ENCODE measurements at places on chromosomes 5 and 9.

GRCh38 chr5:13932011-13932410 is 12.5 kb downstream of the DNAH5 start:
- DNase-seq, result no peak

- no peak for DNase-seq
Observed at GRCh38 chr5:32147959-32148358, 26.2 kb downstream of the GOLPH3 start.

DNA sequence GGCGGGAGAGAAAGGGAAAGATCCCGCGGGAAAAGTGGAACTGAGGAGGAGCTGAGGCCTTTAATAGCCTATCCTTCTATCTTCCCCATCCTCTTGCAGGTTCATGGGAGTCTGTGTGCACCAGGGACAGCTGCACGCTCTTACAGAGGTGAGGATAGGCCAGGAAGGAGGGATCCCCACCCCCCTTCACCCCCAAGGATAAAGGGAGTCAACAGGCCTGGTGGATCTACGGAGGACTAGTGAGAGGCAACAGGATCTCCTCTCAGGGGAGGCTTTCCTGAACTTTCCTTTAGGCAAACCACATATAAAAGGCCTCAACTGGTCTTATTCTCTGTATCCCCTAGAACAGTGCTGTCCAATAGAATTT is 1.1 kb downstream of the TESK1 start:
- DNase-seq, result no peak

GRCh38 chr9:108269371-108269770 is 586.4 kb downstream of the ACTL7B start:
- DNase-seq, result no peak

GRCh38 chr5:127192836-127193338 is 97.7 kb upstream of the MEGF10 start:
- DNase-seq, result no peak

GRCh38 chr5:56346741-56347535 is 113.8 kb upstream of the ANKRD55 start:
- DNase-seq, result no peak

DNA sequence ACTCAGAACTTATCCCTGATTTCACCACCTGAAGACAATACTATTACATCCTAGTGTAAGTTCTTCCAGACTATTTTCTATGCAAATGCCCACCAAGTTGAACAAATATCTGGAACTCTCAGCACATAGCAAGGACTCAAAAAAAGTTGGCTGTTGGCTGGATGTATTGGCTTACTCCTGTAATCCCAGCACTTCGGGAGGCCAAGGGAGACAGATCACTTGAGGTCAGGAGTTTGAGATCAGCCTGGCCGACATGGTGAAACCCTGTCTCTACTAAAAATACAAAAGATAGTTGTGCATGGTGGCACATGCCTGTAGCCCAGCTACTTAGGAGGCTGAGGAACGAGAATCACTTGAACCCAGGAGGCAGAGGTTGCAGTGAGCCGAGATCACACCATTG is 15.0 kb upstream of the VPS13A start:
- no peak for DNase-seq

DNA sequence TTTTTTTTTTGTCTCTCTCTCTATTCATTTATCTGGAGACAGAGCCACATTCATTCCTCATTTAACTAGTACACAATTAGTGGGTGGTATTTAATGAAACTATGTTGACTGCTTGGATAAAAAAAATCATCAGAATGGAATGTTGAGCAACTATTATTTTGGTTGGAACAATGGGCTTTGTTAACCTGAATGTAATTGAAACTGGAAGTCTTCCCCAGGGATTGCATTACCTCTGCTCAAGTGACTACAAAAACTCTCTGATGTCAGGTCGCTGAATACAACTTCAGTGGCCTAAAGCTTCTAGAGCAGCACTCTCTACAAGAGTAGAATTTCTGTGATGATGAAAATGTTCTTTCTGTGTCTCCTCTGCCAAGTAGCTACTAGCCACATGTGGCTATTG is 295.8 kb downstream of the DEPDC1B start:
- no peak for DNase-seq

GRCh38 chr5:93924628-93925027 is 183.2 kb upstream of the POU5F2 start:
- no peak for DNase-seq

DNA sequence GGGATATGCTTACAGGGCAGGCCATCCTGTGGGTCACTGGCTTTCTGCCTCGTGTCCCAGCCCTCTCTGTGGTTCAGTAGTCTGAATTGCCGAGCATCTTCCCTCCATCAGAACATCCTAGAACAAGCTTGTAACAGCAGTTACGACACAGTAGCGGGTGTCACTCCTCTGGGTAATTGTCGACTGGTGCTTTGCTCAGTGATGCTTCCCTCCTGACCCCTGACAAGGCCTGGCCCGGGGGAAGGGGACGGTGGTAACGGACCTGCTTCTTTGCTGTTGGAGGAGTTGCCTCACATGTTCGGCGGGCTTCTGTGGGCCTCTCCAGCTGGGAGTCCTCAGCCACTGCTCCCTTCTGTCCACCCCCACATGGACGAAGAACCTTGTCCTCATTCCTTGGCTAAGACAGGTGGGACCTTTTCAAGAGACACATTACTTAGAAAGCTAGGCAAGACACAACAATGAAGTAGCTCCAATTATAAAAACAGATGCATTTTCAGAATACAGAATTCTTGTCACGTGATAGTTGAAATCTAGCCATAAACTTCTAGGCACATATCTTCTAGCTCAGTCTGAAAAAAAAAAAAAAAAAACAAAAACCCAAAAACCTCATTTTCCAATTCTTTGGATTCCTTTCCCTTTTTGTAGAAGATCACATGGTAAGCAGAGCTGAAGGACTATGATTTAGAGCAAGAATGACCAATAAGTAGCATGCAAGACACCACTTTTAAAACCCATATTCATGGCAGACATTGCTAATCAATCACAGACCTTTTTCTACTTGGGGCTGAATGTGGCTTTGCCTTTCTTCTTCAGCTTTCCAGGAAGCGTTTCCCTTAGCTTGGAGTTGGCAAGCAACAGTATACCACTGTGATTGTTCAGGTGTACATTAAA is 25.0 kb downstream of the HMCN2 start:
- no peak for DNase-seq

GRCh38 chr5:17184588-17184987 is 32.8 kb upstream of the BASP1 start:
- no peak for DNase-seq

DNA sequence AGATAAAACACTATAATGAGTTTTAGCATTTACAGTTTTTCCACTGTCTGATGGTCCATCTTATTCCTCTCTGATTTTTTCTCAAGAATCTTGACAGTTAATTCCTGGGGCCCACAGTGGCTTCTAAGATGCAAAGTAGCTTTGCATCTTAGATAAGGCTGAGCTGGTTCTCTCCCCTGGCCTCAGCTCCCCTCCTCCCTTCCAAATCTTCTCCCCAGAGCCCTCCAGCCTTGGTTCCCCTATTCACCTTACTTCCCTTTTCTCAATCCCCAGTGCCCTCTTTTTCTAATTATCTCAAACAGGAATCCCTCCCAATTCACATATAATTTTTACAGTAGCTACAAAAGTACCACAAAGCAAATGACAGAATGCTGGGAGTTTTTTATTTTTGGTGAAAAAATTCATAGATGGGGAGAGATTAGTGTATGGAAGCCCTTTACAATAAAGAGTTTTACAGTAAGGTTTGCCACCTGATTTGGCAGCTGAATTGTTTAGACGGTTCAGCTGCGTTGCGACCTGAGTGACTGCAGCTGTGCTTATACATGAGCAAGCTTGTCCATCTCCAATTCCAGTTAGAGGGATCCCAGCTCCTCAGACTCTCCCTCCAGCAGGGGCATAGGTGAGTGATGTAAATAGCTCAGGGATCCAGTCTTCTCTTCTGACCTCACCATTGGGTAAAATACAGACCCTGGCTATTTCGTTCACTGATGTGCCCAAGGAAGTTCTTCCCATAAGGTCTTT is 51.4 kb upstream of the CKMT2 start:
- no peak for DNase-seq

- DNase-seq, result no peak
Observed at GRCh38 chr5:76351176-76351575, 51.9 kb upstream of the IQGAP2 start.

- DNase-seq, result no peak
Observed at GRCh38 chr9:36210722-36211121, 20.0 kb downstream of the CLTA start.

DNA sequence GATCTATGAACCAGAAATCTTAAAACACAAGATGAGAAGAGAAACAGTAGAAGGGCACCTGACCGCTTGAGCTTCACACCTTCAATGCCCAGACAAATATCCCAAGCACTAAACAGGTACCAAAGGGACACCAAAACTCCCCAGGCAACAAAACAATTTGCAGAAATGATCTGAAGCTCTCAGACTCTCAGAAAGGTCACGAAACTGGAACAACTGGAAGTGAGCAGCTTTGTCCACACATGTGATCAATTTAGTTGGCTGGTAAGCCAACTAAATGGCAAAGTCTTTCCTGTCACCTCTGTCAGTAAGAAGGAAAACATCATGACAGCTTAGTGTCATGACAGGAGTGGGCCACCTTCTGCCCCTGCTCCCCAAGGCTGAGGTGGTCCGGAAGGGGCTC is 4.1 kb downstream of the IPPK start:
- no peak for DNase-seq

DNA sequence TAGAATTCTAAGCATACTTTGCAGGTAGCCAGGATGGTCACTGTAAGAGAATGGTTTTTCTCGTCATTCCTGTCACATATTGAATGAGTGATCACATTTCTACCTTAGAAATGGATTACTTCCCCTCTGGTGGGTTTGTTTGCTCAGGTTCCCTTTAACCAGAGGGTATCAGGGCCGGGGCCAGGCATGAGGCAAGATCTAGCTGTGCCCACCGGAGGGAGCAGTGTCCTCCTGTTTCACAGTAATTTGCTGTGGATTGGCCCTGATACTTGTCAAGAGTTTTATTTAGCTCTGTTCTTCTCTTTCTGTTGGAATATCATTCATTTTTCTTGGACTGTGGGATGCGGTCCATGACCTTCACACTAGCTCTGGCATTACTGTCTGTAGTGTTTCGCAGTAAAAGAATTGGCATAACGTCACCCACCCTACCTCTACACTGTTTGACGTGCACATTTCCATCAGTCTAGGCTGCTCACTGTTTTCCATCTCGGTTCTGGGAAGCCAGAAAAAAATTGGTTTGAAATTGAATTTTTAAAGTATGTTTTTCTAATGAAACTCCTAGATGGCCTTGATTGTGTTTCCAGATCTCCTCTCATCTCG is 42.4 kb upstream of the ZBED3 start:
- peak; percentile 20 for DNase-seq

- no peak for DNase-seq
Observed at GRCh38 chr9:89631384-89631783, 26.6 kb downstream of the GADD45G start.

- no peak for DNase-seq
Observed at GRCh38 chr5:10586555-10586954, 22.7 kb downstream of the ANKRD33B start.

GRCh38 chr5:177601577-177602457 is 1.9 kb downstream of the B4GALT7 start:
- no peak for DNase-seq

GRCh38 chr5:103938146-103938695 is 375.6 kb upstream of the NUDT12 start:
- DNase-seq, result no peak
